ENCODE measurements at places on chromosomes 1 and 21. TPM values are rescaled to one million over a fixed set of nuclear protein-coding genes. Genes with fewer than 3 reads are reported as not detected.

The OR10T2 gene
- total RNA-seq, result not detected

The NBPF9 gene
- total RNA-seq, result 18.1 TPM

The MYOC gene
- 38.4 TPM for total RNA-seq

The NPHS2 gene
- total RNA-seq, result not detected

The ANKRD65 gene
- total RNA-seq, result 0.68 TPM

The TEX38 gene
- total RNA-seq, result not detected

The EVI5 gene
- 45.9 TPM for total RNA-seq

- no peak for DNase-seq
Measured at GRCh38 chr21:41805038-41805437, 38.2 kb upstream of the RIPK4 start.

DNA sequence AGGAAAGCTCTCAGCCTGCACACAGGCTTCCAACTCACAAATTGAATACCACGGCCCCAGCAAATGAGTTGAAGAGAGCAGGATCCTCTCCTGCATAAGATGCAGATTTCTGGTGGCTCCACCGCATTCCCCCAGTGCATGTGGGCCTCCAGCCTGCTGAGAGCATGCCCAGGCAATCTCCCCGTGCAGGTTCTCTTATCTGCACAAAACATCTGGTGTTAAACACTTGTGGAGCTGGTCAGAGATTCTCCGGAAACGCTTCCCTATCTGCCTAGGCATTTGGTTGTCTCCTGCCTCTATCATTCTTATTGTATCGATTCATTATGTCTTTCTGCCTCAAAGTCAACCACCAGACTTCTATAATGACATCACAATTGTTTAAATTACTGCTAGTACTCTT is 1349.0 kb upstream of the B3GALT2 start:
- DNase-seq, result no peak

- DNase-seq, result no peak
Measured at GRCh38 chr21:14883351-14883750, 181.4 kb downstream of the NRIP1 start.

DNA sequence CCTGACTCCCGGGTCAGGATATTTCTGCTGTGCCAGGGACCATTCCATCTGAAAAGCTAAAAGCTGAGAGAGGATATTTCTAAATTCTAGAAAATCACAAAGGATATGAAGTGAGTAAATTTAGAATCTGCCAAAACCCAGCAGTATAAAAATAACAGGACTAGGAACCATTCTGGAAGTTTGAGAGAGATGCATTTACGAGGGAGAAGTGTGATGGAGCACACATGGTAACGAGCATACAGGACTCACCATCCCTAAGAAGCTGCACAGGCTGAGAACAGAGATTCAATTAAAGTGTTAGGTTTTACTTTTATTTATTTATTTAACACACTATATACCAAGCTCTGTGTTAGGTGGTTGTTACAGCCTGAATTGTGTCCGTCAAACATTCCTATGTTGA is 116.3 kb downstream of the GLUL start:
- DNase-seq, result no peak

DNA sequence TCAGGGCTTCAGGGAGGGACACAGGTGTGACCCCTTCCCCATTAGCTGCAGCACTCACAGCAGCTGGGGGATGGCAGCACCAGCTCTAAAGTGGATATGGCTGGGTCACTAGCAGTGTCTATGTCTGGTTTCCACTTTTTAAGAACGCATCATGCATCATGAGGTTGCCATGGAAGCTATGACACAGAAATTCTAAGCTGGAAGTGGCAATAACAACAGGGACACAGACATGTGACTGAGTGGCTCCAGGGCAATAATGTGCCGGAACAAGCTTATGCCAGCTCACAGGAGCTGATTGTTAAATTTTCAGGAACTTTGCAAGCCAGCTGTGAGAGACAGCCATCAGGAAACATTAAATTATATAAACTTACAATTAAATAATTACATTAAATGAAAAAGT is 51.2 kb upstream of the NFASC start:
- no peak for DNase-seq

- DNase-seq, result no peak
Measured at GRCh38 chr1:155940482-155940992, 901 bp upstream of the RXFP4 start.

DNA sequence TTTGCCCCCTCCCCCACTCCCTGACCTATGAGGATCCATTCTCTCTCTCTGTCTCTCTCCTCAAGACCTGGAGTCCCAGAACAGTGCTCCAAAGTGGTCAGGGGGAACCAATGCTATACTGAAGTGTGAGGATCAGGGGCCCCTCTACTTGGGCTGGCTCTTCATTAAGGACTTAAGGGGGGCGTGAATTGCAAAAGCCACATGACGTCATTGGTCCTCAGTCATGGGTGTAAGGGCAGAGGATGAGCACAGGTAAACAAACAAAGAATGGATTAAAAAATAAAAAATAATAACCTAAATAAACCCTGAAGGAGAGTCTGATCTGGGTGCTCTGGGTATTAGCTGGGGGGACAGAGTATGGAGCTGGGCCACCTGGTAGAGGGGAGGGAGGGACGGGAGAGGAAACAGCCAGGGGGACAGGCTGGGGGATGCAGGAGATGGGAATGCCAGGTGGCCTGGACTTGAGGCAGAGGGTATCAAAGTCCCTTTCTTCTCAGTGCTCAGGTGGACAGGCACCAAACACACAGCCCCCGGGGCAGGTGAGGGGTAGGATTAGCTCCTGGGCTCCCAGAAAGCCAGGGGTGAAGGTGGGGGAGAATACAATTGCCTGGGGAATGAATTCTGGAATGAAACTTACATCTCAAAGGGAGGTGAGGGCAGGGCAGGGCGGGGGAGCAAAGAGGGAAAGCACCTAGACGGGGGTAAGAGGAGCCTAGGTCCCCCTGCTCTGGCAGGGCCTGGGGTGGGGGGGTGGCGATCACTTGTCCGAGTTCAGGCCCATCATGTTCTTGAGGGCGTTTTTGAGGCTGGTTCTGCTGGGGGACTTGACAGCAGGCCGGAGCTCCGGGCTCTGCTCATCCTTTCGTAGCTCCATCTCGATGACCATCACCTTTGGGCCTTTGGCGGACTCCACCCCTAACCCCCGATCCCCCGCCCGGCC is 4.6 kb downstream of the MPZ start:
- no peak for DNase-seq

GRCh38 chr1:184947497-184948256 is 26.6 kb downstream of the NIBAN1 start:
- no peak for DNase-seq

DNA sequence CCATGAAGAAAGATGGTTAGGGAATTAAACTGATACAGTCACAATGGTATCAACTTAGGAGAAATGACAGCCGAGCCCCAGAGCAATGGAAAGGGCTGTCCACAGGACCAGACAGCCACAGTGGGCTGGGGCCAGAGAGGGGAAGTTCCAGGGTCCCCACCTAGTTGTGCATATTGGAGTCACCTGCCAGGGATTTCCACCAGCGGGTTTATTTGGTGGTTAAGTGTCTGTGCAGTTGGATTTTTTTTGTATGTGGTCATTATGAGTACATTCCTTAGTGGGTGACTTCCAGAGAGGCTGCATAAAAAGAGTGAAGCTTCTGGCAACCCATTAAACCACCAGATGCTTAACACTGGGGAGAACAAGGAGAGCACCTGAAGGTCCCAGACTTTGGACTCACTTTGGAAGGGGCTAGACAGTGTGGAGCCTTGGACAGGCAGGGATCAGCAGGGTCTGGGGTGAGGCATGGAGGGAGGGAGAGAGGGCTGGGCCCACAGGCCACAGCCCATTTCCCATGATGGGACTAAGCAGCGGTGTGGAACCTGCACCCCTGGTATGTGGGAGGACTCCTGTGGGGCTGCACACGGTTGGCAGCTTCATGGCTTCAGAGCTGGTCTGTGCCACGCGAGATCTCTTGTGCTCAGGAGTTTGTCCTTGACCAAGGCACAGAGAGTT is 7.8 kb upstream of the PTTG1IP start:
- no peak for DNase-seq

GRCh38 chr1:181174861-181175260 is 86.4 kb downstream of the IER5 start:
- DNase-seq, result no peak

- DNase-seq, result no peak
Measured at GRCh38 chr21:43317959-43318358, 109.0 kb downstream of the SIK1 start.

DNA sequence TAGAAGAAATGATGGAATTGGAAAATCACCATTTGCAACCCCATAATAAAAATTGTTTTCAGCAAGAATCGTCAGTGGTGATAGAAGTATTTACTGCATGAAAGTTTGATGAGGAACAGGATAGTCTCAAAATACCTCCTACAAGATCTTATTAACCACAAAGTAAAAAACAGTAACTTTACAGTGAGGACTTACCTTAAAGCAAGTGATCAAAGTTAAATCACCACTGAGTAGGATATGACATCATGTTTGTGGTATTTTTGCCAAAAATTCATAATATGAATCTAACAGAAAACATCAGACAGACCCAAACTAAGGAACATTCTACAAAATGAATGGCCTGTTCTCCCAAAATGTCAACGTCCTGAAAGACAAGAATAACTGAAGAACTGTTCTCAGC is 19.9 kb downstream of the ALDH9A1 start:
- DNase-seq, result no peak

GRCh38 chr1:212637902-212638301 is 29.3 kb downstream of the ATF3 start:
- no peak for DNase-seq

GRCh38 chr1:151035167-151035566 is 1.2 kb upstream of the BNIPL start:
- DNase-seq, result no peak

- no peak for DNase-seq
Measured at GRCh38 chr1:43834280-43835081, 99.1 kb upstream of the ARTN start.

DNA sequence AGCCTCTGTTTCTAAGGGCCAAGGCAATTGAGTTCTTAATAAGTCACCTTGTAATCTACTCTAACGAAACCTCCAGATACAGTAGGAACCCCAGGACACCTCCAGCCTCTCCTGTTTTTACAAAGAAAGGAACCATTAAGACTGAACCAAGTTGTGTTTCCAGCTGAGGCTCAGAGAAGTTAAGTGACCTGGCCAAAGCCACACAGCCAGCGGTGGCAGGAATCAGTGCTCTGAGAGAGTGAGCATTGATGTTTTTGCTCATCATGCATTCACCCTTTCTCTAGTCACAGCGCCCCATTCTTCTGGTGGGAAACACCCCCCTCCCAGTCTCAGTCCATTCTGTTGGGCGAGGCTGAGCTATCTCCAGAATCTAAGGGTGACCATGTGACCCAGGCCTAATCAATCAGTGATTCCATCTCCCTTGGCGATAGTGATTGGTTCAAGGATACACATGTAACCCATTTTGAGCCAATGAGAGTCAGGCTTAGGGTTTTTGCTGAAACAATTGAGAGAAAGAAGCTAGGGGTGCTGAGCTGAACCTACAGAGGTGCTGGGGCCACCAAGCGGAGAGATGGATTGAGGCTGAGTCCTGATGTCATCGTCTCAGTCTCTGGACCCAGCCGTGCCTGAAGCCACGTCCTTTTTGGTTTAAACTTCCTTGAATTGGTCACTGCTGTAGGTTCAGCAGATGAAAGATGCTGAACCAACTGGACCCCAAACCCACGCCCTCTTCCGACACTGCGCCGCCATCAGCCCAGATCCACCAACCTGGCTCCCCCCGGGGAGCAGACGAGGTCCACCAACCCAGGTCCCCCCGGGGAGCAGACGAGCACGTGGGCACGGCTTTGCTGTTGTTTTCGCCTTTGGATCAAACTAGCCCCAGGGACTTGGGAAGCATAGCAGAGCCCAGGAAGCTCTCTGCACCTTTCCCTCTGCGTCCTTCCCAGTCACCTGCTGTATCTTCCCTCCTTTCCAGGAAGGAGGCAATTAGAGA is 28.0 kb upstream of the RERE start:
- no peak for DNase-seq

DNA sequence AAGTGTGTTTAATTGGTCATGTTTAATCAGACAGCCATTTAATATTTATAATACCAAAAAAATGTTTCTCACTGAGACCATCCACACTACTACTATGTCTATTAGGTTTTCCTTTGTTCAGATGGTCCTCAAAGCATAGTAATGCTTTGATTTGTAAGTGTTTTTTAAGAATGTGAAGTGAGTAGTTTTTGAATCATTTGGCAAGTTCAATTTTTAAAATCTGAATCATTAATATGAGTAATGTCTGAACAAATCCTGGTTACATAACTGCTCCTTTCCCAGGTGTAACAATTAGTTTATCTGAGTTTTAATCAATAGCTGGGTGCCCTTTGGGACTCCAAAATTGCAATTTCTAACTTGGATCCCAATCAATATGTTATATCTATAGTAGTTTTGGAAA is 23.5 kb upstream of the RPL5 start:
- DNase-seq, result no peak

DNA sequence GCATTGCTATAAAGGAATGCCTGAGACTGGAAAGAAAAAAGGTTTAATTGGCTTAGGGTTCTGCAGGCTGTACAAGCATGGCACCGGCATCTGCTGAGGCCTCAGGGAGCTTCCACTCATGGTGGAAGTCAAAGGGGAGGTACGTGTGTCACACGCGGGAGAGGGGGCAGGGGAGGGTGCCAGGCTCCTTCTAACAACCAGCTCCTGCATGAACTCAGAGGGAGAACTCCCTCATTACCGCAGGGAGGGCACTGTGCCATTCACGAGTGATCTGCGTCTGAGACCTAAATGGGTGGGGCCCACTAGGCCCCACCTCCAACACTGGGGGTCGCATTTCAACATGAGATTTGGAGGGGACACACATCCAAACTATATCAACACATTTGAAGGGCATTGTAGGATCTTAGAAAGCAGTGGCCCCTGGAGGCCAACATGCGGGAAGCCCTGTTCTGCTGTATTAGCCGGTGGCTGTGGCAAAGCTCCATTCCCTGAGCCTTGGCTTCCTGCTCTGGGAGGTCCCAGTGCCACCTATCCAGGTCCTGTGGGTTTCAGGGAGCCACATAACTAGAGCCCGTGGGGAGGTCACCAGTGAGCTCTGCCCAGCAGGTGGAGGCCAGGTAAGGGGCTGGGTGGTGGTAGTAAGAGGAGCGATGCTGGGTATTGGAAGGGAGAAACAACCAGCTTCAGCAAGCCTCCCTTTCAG is 10.0 kb downstream of the WNT3A start:
- no peak for DNase-seq

DNA sequence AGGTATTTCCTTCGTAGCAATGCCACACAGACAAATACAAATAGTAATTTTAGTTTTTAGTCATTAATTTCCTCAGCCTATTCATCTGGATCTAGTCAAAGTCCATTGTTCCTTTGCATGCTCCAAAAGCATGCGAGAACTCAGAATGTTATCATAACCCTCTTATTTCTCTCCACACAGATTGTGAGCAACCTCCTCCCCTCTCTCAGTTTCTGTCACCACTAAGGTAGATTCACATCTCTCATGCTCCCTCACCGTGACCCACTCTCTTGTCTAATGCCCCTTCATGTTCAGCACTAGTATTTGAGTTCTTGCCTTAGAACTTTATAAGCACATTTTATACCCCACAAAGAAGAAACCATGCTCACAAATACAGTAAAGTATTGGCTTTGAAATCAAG is 582.4 kb downstream of the PLA2G4A start:
- DNase-seq, result no peak

All from thoracic aorta (tissue), 2 donors.